ENCODE measurements at places on chromosomes 1 and 21.

DNA sequence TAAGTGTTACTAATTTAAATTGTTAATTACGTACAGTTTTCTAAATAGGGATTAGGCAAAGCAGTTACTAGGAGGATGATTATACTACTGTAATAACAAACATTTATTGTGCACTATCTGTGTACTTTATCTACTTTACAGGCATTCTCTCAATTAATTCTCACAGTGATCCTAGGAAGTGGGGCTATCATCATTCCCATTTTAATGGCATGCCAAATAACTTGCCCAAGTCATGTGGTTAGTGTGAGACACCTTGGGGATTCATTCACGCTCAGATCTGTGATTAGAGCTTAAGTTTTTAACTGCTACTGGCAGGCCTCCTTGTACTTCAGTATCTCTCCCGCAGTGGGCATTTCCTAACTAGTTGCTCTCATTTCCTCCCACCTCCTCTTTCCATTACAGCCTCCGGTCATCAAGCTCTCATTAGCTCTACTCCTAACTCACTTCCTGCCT is 11.5 kb downstream of the PHLDA3 start:
- DNase-seq: no peak

- DNase-seq: no peak
Observed at GRCh38 chr1:196260270-196260669, 348.0 kb downstream of the KCNT2 start.

- no peak for DNase-seq
Observed at GRCh38 chr1:245173446-245174211, 18.8 kb downstream of the KIF26B start.

GRCh38 chr1:97562081-97562480 is 358.8 kb downstream of the DPYD start:
- DNase-seq: no peak

GRCh38 chr1:181079382-181079781 is 9.1 kb upstream of the IER5 start:
- DNase-seq: no peak

DNA sequence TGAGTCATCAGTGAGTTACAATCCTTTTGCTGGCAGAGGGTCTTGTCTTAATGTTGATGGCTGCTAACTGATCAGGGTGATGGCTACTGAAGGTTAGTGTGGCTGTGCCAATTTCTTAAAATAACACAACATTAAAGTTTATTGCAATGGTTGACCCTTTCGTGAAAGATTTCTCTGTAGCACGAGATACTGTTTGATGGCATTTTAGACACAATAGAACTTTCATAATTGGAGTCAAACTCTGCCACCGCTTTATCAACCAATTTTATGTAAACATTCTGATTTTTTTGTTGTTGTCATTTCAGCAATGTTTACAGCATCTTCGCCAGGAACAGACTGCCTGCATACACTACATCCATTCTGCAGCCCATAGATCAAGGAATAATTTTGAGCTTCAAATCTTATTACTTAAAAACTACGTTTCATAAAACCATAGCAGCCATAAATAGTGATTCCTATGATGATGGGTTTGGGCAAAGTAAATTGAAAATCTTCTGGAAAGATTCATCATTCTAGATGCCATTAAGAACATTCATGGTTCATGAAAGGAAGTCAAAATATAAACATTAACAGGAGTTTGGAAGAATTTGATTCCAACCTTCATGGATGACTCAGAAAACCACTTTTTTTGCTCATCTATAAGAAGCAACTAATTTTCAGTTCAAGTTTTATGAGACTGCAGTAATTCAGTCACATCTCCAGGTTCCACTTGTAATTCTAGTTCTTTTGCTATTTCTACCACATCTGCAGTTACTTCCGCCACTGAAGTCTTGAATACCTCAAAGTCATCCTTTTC is 85.9 kb downstream of the TYW3 start:
- DNase-seq: no peak

Data from H7 (cell line).